ENCODE measurements at places on chromosomes 11 and 22. TPM values are rescaled to one million over a fixed set of nuclear protein-coding genes. Genes with fewer than 3 reads are reported as not detected.

The KRTAP5-2 gene
- polyA plus RNA-seq = not detected

The HBG2 gene
- polyA plus RNA-seq = not detected

The MMP13 gene
- polyA plus RNA-seq = not detected

The SLC35F2 gene
- polyA plus RNA-seq = 5.8 TPM

The SCGB1D2 gene
- not detected for polyA plus RNA-seq

The PVALB gene
- 4.1 TPM for polyA plus RNA-seq

The GRAMD1B gene
- polyA plus RNA-seq = 4.5 TPM

The ST14 gene
- 48.3 TPM for polyA plus RNA-seq

The E2F8 gene
- 0.92 TPM for polyA plus RNA-seq

The DDI1 gene
- polyA plus RNA-seq = not detected

The P2RY2 gene
- polyA plus RNA-seq = 4.7 TPM

Measured in stomach (tissue), 19 donors.